Foreskin melanocyte (primary cell): ENCODE measurements at places on chromosomes 6 and 20.

GRCh38 chr20:50895111-50895830 lies 36.0 kb downstream of the ADNP start:
- DNase-seq, result no peak

DNA sequence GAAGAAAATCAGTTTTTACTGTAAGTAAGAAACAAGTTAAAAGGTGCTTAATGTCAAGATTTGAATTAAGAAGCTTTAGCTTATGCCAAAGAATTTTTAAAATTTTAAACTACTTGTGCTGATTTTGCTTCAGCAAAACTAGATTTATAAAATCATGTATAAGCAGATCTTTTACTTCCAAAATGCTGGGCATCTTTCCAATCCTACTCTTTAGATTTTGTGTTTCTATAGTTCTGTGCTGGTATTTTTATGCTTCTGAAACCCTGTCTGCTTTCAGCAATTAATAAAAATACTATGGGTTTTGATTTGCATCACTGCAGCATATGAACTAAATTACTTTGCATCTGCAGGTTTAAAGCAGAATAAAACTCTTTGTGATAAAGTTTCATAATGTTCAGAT lies 238.6 kb upstream of the RNF217 start:
- DNase-seq, result no peak

- DNase-seq, result no peak
Measured at GRCh38 chr6:47144306-47144705, 102.2 kb upstream of the ADGRF1 start.

DNA sequence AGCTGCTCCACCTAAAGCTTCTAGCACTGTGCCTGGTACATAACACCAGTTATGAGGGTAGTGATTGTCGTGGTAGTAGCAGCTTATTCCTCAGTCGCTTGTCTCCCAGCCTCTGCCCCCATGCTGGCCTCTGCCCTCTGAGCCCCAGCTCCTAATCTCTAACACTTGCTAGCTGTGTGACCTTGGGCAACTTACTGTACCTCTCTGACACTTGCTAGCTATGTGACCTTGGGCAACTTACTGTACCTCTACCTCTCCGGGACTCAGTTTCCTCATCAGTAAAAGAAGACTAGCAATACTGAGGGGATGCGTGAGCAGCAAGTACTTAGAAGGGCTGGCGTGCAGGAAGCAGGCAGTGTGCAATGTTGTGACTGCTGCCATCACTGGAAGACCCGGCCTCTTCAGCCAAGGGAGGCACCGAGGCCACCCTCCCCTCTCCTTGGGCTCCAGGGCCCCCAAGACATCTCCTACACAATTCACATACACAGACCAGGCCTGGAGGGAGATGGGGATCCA lies 9.9 kb downstream of the MDFI start:
- no peak for DNase-seq

DNA sequence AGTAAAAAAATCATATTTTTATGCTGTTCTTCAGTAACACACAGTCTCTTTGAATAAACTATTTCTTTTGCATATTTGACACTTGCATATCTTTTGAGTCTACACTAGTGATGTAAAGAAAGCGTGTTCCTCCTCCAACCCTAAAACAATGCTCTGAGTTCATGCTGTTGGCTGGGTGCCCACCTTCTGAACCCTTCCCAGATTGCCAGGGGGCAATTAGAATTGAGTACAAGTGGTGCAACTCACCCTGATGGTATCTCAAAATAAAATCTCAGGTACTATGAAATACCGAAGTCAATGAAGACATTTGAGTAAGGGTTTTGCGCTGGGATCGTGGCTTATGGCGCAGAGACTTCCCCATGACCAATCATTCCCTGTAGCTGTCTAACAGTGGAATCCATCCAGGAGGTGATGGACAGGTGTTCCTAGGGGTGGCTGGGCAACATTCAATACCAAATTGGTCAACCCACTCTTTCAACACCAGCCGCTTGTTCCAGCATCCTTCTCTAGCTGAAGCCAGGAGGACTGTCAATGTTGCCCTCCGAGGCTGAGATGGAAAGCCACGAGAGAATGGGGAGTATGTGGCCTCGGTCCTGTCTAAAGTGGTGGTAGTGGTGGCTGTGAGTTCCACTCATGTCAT lies 94.4 kb upstream of the ZNFX1 start:
- DNase-seq, result no peak

DNA sequence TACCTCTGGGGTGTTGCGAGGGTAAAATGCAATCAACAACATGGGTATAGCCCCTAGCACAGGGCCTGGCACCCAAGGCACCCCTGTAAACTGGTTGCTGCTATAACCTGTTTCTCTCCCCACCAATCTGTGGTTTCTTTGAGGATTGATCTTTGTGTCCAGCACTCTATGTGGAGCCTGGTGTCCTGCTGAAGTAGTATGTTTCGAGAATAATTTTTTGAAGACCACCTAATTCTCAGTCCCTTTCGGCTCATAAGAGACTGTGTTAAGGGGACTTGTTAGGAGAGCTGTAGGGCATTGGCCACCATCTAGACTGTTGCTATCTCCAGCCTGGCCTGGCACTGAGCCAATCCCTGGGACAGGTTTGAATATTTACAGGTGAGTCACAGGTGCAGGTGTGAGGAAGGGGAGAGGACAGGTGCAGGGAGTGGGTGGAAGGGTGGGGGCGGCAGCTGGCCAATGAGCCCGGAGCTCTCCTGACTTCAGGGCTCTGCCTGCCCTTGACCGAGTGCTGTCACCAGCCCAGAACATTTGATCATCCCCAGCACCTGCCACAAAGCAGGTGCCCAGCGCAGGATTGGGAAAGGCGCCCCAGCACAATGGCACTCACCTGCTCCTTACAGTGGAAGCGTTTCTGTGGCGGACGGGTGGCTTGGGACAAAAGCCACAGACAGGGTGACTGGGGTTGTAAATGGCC lies 8.1 kb upstream of the C20orf144 start:
- no peak for DNase-seq

- DNase-seq, result peak; percentile 47
Measured at GRCh38 chr6:154399097-154399496, 42.5 kb upstream of the IPCEF1 start.

GRCh38 chr6:3669916-3670315 lies 81.6 kb downstream of the PXDC1 start:
- DNase-seq, result no peak

- DNase-seq, result no peak
Measured at GRCh38 chr6:51704932-51705540, 382.4 kb downstream of the PKHD1 start.

- peak; percentile 46 for DNase-seq
Measured at GRCh38 chr6:27838945-27839625, 73.1 kb downstream of the OR2B2 start.

DNA sequence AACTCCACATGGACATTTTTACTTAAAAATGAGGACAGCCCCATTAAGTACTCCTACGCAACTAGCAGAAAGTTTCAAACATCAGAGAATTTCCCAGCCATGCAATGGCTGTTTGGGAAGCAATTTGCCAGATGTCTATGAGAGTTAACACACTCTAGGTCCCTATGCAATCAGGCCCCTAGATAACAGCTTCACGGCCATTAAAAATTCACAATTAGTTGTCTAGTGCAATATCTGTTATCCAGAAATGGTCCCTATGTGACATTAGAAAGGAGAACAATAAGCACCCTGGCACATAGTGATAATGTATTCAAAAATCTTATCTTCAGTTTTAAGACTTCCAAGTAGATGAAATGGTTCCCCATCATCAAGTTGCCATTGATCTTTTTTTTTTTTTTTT lies 174.3 kb upstream of the NRSN1 start:
- no peak for DNase-seq

DNA sequence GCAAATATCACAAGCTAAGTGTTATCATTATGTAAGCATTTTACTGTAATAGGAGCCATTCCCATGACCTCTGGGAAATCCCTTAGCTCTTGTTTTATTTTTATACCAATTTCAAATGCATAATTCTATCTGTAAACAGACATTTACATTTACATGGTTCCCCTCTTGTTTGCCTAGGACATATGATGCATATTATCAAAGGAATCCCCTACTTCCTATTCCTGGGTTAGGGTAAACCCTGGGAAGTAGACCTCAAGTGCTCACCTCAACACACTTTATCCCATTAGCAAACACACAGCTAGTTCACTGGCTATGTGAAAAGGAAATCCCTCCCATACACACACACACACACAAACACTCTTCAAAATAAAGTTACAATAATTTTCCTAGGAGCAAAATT lies 27.1 kb downstream of the PDE10A start:
- DNase-seq, result no peak

GRCh38 chr6:166172546-166172945 lies 4.9 kb upstream of the TBXT start:
- DNase-seq, result no peak

- DNase-seq, result peak; percentile 49
Measured at GRCh38 chr6:14177413-14178082, 60.0 kb downstream of the CD83 start.

DNA sequence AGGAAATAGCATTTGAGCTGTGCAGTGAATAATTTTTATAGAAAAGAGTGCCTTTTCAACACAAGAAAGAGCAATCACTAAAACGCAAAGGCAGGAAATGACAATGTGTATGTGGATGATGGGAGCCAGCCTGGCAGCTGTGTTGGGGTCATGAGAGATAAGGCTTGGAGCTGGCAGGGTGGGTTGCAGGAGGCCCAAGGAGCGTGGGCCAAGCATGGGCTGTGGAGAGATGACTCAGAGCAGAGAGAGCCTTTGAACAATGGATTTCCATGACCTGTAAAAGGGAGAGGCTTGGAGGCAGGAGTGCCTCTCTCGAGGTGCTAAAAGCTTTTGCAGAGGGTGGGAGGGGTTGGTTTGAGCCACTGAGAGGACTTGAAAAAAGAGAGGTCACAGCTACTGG lies 6.6 kb upstream of the TBC1D7 start:
- DNase-seq, result no peak

- DNase-seq, result no peak
Measured at GRCh38 chr20:2151858-2152281, 50.2 kb downstream of the STK35 start.

DNA sequence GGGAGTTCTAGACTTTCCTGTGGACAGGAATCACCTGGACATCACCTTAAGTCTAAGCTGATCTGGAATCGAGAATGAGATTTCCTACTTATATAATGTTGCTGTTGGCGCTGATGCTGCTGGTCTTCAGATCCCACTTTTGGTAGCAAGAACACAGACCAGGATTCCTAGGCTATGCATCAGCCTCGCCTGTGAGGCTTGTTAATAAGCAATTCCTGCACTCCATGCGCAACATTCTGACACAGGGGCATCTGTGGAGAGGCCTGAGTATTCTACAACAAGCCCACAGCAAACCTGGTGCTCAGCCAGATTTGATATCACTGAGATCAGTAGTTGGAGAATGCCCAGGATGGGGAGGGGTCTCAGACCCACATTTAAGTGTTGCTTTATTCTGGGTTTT lies 52.0 kb upstream of the TRIM26 start:
- DNase-seq, result no peak

DNA sequence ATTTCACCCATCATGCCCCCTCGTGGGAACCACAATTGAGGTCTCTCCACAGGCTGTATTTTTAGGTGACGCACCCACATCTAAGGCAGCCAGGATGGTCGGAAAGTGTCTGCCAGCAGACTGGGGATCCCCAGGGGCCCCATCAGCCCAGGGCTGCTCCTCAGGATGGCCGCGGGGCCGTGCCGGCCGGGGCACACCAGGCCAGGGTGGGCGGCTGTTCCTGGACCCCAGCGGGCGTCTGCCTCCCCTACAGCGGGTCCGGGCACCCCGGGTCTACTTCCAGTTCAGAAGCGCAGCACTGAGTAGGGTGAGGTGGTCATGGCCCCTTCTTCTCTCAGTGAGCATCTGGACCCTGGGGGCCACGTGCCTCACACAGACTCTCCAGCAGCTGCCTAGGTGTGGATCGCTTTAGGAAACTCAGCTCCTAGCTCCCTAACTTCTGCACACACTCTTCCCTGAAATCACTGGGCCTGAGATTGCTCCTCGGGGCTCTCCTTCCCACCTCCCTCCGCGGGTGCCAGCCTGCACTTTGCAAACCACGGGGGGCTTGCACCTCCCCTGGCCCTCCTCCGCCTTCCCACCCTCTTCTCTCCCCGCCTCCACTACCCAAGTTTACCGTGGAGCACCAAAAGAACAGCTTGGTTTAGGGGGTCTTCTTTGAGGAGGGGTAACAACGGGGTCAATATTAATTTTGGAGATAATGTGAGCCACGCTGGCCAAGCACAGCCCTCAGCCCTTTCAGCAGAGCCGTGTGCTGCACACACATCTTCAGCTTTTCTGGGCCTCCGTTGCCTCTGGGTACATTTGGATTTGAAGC lies 14.2 kb upstream of the FOXC1 start:
- no peak for DNase-seq

DNA sequence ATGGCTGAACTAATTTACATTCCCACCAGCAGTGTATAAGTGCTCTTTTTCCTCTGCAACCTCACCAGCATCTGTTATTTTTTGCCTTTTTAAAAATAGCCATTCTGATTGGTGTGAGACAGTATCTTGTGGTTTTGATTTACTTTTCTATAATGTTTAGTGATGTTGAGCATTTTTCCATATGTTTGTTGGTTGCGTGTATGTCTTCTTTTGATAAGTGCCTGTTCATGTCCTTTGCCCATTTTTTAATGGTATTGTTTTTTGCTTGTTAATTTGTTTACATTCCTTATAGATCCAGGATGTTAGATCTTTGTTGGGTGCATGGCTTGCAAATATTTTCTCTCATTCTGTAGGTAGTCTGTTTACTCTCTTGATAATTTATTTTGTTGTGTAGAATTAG lies 169.9 kb downstream of the PRL start:
- DNase-seq, result no peak

GRCh38 chr20:44166008-44166407 lies 21.0 kb downstream of the JPH2 start:
- DNase-seq, result no peak

DNA sequence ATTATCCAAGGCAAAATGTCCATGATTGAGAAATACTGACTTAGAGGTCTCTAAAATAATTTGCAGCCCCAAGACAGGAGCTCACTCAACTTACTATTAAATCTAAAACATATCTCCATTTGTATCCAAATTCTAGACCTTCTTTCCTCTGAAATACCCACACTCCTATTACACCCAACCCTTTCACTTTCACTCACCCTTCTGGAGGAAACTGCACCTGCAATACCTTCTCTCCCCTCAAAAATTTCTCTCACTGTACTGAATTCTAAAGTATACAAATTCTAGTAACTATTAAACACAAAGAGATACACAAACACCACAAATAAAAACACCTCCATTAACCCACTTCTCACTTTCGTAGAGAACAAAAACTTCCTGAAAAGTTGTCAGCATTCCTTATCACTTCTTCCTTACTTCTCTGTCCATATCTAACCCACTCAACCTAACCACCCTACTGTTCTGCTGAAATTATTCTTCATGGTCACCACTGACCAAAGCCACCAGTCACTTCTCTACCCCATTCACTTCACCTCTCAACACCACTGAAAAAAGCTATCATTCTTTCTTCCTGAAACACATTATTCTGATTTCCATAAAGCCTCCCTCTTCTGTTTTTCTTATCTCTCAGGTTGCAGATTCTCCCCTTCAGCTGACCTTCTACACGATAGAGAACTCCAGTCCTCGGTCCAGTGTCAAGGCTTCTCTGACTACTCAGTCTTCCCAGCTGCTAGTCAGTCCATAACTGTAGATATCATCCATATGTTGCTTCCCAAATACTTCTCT lies 12.0 kb downstream of the LMBRD1 start:
- no peak for DNase-seq
